Glomerular endothelial cell (primary cell): ENCODE measurements at places on chromosomes 1 and 21. TPM values are rescaled to one million over a fixed set of nuclear protein-coding genes. Genes with fewer than 3 reads are reported as not detected.

DNA sequence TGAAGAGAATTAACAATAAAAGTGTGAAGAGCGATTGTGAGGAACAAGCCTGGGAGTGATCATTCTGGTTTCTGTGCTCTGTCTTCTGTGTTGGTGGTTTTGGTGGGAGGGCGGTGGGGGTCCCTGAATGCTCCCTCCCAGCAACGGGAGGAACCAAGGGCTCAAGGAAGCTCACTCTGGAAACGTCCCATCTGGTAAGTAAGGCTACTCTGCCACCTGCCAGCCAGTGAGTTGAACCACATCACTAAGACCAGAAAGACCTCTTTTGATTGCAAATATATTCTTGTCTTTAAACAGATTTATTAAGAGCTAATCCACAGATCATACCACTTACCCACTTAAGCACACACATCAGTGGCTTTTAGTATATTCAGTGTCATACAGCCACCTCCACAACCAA is 125.0 kb downstream of the PRDM2 start:
- DNase-seq, result no peak

DNA sequence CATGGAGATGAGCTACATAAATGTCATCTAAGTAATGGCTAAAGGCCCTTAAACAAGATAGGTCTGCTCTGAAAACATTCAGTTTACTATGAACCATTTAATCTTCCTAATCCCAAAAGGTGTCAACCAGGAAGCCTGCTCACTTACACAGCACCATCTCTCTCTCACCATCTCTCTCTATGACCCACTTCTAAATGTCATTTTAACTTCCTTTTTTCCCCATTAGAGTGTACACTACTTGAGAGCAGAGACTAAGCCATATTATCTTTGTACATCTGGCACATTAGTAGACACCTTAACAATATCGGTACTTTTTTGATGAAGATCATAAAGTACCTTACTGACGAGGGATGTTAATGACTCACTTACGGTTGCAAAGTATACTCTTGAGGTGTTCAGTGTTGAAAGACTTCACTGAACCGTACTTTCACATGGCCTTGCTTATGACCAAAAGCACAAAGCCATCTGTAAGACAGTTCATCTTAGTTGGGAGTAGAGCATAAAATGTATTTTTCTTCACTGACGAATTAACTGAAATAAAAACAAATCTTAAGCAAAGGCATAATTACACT is 25.4 kb downstream of the FBXO42 start:
- DNase-seq, result no peak

- DNase-seq, result no peak
These were observed 27.8 kb upstream of the DMRTA2 start for GRCh38 chr1:50450861-50451653.

- DNase-seq, result no peak
These were observed 66.9 kb downstream of the TENT5C start for GRCh38 chr1:117672756-117673155.

GRCh38 chr1:34164771-34165391 is at the start of gene CSMD2:
Gene CSMD2, minus strand, starts transcription at chr1:34165230. Its CDS starts 133 bp downstream, at chr1:34165097.
- DNase-seq, result no peak

GRCh38 chr1:190949939-190950338 is 472.3 kb upstream of the BRINP3 start:
- no peak for DNase-seq

- no peak for DNase-seq
These were observed 11.5 kb upstream of the COL6A1 start for GRCh38 chr21:45969921-45970673.

DISP1 gene
- total RNA-seq, result 1.6 and 3.2 TPM in 2 replicates

RYR2 gene
- total RNA-seq, result not detected in 2 replicates

LMX1A gene
- total RNA-seq, result not detected in 2 replicates
